ENCODE measurements at places on chromosomes 4 and X.

DNA sequence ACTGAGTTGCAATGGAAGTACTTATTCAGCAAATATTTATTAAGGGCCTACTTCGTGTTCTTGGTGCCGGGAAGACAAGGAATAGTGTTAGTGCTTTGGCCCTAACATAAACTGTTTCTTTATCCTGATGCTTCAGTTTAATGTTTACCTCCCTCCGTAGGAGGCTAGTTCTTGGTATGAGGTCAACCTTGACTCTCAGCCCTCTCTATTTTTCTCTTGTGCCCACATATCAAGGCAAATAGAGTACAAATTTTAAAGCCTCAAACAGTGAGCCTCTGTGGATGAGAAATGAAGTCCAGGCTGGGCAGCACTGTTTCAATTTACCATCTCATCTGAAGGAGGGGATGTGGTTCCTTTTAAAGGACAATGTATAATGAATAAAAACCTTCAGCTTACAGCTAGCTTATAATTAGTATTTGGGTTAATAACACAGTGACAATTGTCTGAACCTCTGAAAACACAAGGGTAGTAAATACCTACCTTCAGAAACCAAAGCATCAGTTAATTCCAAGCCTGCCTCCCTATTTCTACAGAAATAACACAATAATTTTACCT lies 68.5 kb downstream of the SH3RF1 start:
- DNase-seq, result no peak

- DNase-seq, result no peak
Observed at GRCh38 chr4:37872310-37872988, 18.4 kb upstream of the TBC1D1 start.

DNA sequence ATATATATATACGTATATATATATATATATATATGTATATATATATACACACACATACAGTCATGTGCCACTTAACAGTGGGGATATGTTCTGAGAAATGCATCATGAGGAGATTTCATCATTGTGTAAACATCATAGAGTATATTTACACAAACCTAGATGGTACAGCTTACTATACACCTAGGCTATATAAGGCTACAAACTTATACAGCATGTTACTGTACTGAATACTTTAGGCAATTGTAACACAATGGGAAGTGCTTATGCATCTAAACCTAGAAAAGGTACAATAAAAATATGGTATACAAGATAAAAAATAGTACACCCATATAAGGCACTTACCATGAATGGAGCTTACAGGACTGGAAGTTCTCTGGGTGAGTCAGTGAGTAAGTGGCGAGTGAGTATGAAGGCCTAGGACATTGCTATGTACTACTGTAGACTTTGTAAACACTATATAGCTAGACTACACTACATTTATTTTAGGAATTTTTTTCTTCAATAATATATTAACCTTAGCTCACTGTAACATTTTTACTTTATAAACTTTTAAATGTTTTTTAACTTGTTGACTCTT lies 13.2 kb upstream of the CCSER1 start:
- DNase-seq, result no peak

GRCh38 chr4:101014417-101014816 lies 332.9 kb downstream of the PPP3CA start:
- DNase-seq, result no peak

GRCh38 chr4:41146716-41147506 lies 67.4 kb downstream of the APBB2 start:
- DNase-seq, result no peak

- no peak for DNase-seq
Observed at GRCh38 chrX:17007134-17007768, 60.8 kb downstream of the REPS2 start.

DNA sequence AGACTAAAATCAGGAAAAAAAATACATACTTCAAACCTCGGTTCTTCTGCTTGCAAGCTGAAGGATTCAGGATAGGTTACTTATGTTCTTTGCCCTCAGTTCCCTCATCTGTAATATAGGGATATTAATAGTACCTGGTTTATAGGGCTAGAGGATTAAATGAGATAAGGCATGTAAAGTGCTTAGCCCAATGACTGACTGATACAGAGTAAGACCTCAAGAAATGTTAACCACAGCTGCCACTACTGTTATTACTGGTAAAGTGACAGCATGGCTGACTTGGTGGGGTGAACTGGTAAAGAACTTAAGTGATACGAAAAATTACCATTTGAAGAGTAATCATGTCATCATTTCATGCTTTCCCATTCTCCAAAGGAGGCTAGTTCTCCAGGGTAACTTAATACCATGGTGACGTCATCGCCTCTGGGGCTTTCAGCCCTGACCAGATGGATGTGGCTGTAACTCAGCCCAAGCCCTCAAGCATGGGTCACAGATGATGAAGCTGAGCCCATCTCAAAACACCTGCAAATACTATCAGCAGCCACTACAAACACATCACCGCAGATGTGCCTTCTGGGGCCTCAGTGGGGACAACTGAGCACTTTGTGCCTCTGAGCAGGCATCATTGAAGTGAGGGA lies 44.5 kb upstream of the SCML1 start:
- DNase-seq, result no peak

GRCh38 chrX:30876367-30876766 lies 12.7 kb downstream of the TAB3 start:
- no peak for DNase-seq

DNA sequence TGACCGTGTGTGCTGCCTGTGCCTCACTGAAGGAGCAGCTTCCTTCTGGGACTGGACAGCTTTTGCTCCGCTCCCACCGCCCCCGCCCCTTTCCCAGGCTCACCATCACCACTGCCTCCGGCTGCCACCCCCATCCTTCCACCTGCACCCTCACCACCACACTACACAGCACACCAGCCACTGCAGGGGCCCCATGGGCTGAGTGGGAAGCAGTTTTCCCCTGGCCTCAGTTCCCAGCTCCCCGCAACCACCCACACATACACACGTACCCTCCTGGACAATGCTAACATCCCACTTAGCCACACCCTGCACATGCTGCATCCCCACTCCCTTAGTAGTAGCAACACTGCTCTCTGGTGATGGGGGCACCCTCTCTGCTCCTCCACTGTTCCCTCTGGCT lies 29.6 kb upstream of the COX18 start:
- no peak for DNase-seq

Data from activated CD4-positive, alpha-beta T cell treated with anti-CD3 and anti-CD28 coated beads, Interleukin-2, amount 50 U/mL, for 24 hours (primary cell).